ENCODE measurements at places on chromosomes 5 and 9. TPM values are rescaled to one million over a fixed set of nuclear protein-coding genes. Genes with fewer than 3 reads are reported as not detected.

TRPM3 gene
- not detected for total RNA-seq

SLC34A1 gene
- not detected for total RNA-seq

FOXD4L5 gene
- 0.11 TPM for total RNA-seq

LRRTM2 gene
- not detected for total RNA-seq

SH3TC2 gene
- 0.23 TPM for total RNA-seq

SPATA31E1 gene
- not detected for total RNA-seq
